ENCODE measurements at places on chromosomes 4 and X.

- DNase-seq, result no peak
Observed at GRCh38 chrX:22057667-22058066, 25.5 kb downstream of the PHEX start.

- DNase-seq, result no peak
Observed at GRCh38 chrX:13587786-13588477, 18.5 kb downstream of the EGFL6 start.

DNA sequence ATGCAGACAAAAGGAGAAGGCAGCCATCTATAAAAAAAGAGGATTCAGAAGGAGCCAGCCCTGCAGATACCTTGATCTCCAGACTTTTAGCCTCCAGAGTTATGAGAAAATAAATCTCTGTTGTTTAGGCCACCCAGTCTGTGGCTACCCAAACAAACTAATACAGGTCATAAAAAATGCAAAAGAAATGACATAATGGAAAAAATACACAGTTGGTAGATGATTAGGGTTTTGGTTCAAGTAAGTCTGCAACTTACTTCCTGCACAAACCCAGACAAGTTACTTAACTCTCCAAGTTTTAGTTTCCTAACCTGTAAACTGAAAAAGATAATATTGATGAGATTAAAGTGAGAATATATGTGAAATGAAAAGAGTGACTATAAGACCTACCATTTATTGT is 11.3 kb downstream of the QDPR start:
- DNase-seq, result no peak

- DNase-seq, result no peak
Observed at GRCh38 chr4:42768125-42768748, 111.3 kb upstream of the ATP8A1 start.

GRCh38 chr4:173432430-173432829 is 33.5 kb upstream of the SCRG1 start:
- DNase-seq, result no peak

DNA sequence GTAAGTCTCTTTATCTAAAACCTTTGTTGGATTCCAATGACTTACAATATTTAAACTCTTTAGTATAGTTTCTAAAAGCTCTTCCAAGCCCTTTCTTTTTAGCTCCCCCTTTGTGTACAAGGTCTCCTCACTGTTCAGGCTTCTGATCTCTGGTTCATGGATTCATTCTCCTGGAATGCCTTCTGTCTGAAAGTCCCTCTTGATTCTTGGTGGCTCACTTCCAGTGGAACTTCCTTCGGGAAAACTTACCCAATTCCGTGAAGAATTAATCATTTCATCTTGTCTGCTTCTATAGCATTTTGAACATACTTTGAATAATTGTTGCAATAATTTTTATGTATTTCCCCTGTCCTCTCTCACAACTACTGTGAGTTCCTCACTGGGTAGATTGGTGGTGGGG is 3.6 kb downstream of the ARHGAP24 start:
- DNase-seq, result no peak

DNA sequence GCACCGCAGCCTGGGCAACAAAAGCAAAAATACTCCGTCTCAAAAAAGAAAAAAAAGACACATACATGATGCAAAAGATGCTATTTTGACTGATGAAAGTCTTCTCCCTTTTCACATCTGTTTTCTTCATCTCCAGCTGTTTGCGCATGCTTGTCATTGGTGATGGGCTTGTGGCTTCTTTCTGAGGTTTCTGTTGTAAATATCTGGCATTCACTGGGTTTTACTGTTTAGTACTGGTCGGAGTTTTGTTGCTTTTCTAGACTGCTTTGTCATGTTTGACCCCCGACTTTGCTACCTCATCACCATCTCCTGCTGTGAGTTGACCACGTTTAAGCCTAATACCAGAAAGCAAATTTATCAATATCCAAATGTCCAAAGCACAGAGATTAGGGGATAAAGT is 34.4 kb downstream of the PTCHD1 start:
- no peak for DNase-seq

- DNase-seq, result no peak
Observed at GRCh38 chr4:187993827-187994226, 1.7 kb upstream of the ZFP42 start.

GRCh38 chr4:62015043-62015739 is 815.1 kb downstream of the ADGRL3 start:
- no peak for DNase-seq

GRCh38 chrX:12065251-12065650 is 73.0 kb upstream of the FRMPD4 start:
- no peak for DNase-seq

- DNase-seq, result no peak
Observed at GRCh38 chrX:111123606-111124179, 27.7 kb downstream of the PAK3 start.

GRCh38 chr4:31955346-31955745 is 1235.2 kb downstream of the PCDH7 start:
- no peak for DNase-seq
